ENCODE measurements at places on chromosomes 4 and X.
A peak's percentile ranks its signal among the peaks of the same experiment; 100 is the strongest.

DNA sequence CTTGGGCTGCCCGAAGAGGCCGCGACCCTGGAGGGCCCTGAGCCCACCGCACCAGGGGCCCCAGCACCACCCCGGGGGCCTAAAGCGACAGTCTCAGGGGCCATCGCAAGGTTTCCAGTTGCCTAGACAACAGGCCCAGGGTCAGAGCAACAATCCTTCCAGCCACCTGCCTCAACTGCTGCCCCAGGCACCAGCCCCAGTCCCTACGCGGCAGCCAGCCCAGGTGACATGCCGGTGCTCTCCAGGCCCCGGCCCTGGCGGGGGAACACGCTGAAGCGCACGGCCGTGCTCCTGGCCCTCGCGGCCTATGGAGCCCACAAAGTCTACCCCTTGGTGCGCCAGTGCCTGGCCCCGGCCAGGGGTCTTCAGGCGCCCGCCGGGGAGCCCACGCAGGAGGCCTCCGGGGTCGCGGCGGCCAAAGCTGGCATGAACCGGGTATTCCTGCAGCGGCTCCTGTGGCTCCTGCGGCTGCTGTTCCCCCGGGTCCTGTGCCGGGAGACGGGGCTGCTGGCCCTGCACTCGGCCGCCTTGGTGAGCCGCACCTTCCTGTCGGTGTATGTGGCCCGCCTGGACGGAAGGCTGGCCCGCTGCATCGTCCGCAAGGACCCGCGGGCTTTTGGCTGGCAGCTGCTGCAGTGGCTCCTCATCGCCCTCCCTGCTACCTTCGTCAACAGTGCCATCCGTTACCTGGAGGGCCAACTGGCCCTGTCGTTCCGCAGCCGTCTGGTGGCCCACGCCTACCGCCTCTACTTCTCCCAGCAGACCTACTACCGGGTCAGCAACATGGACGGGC, 579 bp downstream of the ABCD1 start:
- peak; percentile 19 for DNase-seq

DNA sequence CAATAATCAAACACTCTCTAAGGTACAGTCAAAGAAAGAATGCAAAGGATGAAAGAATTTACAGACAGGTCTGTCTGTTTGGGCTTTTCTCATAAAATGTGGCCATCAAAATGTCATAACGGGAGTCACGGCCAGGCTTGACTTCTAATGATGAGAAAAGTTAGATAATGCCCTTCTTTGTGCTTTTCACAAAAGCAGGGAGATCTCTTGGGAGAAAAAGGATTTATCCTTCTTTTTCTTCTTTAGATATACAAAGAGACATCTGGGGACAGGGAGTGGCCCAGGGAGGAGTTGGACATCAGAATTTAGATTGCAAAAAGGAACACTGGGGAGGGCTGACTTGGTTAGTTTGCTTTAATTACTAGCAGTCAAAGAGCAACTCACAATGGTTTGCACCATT, 93.1 kb downstream of the SLC39A8 start:
- DNase-seq, result no peak

GRCh38 chr4:1952058-1952700, 56.6 kb downstream of the NELFA start:
- no peak for DNase-seq

- DNase-seq, result no peak
Measured at GRCh38 chr4:185838104-185838452, 26.1 kb upstream of the SORBS2 start.

DNA sequence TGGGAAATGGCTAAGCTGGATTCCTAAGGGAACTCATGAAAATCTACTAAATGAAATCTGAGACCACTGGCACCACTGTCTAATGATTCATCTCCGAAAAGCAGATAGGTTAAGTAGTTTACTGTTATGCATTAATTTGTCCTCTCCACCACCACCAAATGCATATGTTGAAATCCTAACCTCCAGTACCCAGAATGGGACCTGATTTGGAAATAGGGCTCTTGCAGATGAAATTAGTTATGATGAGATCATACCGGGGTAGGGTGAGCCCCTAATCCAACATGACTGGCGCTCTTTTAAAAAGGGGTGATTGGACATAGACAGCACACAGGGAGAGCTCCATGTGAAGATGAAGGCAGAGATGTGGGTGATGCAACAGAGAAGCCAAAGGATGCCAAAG, 124.9 kb upstream of the GUCY1A1 start:
- no peak for DNase-seq
